ENCODE measurements at places on chromosomes 4 and X.

DNA sequence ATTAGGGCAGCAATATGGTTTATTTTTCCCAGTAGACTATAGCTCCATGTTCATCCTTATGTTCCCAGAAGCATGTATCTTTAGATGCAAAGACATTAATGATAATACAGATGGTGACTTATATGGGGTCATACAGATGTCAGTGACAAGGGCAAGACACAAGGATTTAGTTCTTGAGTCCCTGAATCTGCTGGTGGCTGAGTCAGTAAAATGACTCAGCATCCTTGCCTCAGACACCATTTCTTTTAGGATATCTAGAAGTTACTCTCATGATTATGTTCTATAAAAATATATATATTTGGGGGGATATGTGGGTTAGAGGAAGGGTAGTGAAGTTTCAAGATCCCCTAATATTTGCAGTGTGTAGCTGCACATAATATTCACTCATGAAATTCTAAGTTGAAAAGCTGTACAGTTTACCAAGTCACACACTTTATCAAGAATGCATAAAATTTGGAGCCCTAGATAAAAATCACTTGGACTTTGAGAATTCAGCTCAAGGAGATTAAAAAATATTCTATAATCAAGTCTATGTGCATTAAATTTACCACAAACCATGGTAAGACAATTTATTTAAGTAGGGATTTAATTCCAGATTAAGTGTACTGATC, 101.9 kb downstream of the LNX1 start:
- DNase-seq, result no peak

DNA sequence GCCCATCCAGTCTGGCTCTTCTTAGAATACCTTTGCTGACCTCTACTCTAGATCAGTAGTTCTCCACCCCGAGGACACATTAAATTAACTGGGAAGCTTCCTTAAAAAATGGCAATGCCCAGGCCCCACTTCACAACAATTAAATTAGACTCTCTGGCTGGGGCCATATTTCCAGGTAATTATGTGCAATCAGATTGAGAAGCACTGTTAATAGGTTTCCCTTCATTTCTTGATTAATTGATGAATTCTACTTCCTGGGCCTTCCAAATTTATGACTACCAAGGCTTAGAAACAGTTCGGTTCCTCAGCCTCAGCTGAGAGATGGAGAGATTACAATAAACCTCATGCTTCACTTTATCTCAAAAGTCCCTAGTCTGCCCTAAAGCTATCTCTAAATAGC, 71.7 kb upstream of the LIMCH1 start:
- no peak for DNase-seq

DNA sequence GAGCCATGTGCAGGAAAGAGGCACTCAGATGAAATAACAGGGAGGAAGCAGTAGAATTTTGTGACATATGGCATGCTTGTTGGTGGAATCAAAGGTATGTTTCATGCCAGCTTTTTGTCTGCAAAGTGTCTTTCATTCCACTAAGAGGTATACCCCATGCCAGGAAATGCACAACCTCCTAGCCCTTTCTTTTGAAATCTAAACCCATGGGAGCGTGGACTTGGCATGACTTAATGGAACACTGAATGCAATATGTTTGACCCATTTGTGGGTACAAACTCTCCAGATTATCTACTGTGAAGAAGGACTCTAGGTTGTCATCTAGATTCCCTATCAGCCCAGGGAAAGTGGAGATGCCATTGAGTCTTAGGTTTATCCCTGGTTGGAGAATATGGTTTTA, 338.3 kb upstream of the TEX13C start:
- DNase-seq, result no peak

DNA sequence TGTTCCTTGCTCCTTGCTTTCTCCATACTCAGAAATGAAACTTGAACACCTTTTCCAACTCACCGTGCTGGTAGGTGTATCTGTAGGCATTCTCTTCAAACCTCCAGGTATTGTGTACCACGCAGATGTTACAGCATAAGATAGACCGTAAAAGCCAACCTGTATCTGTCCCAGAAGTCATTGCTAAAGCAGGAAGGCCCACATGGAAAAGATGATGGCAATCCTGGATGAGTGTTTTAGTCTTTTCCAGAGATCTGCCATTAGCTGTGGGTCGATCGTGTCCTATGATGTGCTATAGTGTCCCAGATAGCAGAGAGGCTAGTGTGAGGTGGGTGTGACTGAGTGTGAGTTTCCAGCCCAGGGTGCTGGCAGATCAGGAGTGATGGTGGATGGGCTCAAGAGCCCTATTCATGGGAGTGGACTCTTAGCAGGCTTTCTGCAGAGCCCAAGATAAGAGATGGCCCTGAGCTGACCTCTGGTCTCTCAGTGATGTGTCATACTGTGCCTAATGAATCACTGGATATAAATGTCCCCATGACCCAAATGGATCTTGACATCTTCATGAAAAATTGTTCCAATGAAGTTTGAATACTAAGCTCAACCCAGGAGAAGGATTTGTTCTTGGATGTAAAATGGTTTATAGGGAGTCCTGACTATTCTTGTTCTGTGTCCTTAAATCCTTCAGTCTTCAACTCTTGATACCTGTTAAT, 69.1 kb upstream of the WDR1 start:
- no peak for DNase-seq

GRCh38 chrX:102958794-102959193, 21.7 kb downstream of the RAB40AL start:
- DNase-seq, result no peak

DNA sequence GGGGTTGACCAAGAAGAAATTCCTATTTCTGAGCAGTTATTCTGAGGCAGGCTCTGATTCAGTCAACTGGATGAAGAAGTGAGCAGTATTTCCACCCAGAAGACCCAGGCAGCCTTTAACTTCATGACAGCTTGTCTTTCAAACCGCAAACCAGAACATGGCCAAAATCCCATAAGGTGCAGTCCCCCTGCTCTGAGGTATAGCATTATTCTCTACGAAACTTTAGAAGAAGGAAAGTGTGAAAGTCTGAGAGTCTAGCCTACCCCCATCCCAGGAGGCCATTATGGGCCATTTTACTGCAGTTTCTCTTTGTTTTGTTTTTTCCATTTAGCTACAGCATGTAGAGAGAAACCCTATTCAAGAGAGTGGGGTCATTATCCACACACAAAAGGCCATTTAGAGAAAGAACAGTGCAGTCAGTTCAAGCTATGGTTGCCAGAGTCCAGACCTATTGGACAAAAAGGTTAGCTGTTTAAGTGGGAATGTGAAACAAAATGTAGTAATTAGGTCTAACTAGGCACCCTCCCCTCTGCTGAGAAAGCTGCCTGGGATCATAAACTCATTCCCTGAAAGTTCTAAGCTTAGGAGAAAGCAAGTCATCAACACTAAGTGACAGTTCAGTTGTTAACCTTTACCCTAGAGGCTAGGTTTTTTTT, 52.1 kb upstream of the RASGEF1B start:
- DNase-seq, result no peak

GRCh38 chr4:152073351-152074087, 312.7 kb upstream of the GATB start:
- no peak for DNase-seq

- DNase-seq, result no peak
These were observed 59.6 kb downstream of the GPRIN3 start for GRCh38 chr4:89247951-89248350.

GRCh38 chrX:78754917-78755316, 7.4 kb downstream of the LPAR4 start:
- DNase-seq, result no peak

- DNase-seq, result no peak
These were observed 24.7 kb downstream of the FAM53A start for GRCh38 chr4:1659104-1660043.

GRCh38 chr4:145884775-145885174, 53.8 kb downstream of the ZNF827 start:
- no peak for DNase-seq

DNA sequence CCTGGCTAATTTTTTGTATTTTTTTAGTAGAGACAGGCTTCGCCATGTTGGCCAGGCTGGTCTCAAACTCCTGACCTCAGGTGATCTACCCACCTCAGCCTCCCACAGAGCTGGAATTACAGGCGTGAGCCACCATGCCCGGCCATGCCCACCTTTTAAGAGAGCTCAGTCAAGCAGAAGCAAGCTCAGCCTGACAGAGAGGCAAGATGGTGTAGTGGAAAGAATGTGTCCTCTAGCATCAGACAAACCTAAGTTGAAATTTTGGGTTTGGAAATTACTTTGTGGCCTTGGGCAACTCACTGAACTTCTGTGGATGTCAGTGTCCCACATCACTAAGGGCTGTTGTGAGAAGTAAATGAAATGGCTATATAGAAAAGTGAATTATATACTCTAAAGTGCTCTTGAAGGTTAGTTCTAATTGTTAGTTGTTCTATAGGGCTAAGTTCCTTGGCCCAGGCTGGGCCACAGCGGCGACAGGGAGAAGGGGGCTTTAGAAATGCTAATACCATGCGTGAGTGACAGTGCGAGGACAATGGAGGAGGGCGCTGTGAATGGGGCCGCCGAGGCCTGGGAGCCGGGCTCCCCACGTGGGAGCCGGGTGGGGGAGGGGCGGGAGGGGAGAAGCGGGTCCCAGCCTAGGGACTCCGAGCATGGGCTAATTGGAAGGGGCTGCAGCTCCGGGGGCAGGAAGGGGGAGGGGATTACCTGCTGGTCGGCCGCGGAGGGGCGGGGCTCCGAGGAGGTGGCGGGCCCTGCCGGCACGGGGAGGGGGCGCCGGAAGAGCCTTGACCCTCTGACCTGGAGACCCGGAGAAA, 15.6 kb downstream of the PJA1 start:
- DNase-seq, result no peak

DNA sequence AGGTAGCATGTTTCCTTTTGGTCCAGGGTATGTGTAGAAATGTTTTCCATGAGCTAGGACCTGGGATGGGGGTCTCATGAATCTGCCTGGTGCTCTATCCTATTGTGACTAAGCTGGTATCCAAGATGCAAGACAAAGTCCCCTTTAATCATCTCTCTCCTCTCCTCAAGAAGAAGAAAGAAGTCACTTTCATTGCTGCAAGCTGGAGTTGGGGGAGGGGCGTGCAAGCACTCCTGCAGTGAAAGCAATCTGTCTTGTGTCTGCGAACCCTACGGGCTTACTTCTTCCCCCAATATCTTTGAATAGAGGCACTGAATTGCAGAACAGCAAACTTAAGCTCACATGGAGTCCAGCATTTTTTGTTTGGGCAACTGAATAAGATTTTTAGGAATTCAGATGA, 27.2 kb upstream of the GRPR start:
- no peak for DNase-seq

GRCh38 chr4:53800741-53801140, 209.5 kb upstream of the LNX1 start:
- DNase-seq, result no peak

- DNase-seq, result no peak
These were observed 227.4 kb upstream of the BCOR start for GRCh38 chrX:40325161-40325560.

GRCh38 chr4:164648151-164648848, 105.6 kb upstream of the SMIM31 start:
- no peak for DNase-seq

Measured in NCI-H510A treated with DMSO at 0.1 percent for 48 hours (cell line).